ENCODE measurements at places on chromosomes 1 and 21.

- DNase-seq = no peak
Observed at GRCh38 chr21:41675574-41675973, 91.3 kb downstream of the RIPK4 start.

DNA sequence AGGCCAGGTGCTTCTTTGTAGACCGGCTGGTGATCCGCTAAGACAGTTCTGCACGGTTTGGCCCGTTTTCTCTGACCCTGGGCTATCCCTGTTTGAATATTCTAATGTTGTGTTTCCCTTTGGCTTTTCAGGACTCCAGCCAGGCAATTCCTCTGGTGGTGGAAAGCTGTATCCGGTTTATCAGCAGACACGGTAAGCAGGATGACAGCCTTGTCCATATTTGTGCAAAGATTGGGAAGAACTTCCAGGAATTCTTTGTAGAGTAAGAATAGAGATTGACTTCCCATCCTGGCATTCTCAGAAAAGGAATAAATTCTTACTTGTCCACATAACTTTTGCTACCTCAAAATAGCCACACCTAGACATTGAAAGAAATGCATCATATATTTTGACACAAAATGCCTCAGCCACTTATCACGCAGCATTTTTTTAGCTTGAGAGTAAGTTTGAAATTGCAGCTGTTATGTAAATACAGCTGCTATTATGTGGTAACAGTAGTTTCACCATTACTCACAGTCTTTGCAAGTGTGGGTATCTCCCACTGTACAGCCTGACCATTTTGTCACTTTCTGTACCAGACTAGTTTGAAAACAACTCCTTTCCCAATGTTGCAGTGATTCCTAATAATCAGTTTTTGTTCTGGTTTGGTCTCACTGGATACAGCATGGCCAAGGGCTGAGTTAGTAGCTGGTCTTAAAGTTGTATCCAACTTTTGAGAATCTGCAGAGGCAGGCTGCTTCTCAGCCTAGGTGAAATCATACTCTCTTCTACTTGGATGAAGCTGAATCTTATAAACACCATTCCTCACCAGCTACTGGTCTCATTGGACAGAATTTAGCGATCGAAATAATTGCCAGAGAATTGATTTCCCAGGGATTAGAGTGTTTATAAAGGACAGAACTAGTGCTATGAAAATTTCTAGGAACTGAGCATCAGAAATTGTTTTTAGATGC, 40.0 kb upstream of the IKBKE start:
- DNase-seq = no peak

DNA sequence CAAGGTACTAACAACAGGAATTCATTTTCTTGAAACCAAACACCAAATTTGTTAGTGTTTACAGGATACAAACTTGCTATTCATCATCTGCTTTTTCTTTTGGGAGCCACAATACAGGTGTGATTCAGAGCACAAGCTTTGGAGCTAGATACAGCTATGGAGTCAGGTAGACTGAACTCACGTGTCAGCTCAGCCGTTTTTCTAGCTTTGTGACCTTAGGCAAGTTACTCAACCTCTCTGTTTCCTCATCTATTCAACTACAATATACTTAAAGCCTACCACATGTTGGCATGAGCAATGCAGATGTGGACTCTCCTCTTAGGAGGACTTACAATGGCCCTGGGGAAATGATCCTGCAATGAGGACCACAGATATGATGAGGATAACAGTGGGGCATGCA, 6.3 kb downstream of the HTR1D start:
- DNase-seq = no peak

GRCh38 chr1:108504447-108504846, 54.3 kb downstream of the NBPF6 start:
- DNase-seq = no peak

- no peak for DNase-seq
Observed at GRCh38 chr1:91765880-91766443, 120.0 kb downstream of the TGFBR3 start.

DNA sequence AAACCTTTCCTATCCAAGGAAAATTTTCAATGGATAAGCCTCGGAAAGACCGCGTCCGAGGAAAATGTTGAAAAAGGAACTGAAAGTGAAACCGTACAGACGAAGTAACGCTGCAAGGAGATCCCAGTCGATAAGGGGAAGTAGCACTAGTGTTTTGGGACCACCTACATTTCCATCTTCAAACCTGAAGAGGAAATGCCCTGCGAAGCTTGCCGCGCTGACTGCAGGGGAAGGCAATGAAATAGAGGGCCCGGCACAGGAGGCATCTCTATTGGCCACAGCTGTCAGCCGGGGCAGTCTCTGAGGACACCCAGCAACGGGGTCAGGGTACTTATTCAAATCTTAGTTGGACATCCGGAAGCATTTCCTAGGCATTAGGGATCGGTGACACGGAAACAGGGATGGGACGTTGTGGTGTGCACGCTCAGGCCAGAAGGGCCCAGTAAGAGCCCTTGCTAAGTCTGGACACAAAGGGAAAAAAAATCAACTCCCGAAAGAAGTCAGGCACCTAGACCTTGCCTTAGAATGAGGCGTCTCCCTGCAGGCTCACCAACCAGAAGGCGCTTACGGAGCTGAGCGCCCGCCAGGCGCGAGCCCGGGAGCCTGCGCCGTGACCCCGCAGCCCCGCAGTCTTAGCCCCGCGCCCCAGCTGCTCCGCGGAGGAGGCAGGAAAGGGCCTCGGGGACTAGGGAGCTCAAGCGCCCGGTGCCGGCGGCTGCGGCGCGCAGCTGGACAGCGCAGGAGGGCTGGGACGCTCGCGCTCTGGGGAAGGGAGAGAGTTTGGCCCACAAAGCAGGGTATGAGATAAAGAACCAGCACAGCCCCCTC, 655 bp downstream of the USF1 start:
- peak; percentile 81 for DNase-seq

- peak; percentile 76 for DNase-seq
Observed at GRCh38 chr1:225454733-225455132, 26.9 kb upstream of the LBR start.

DNA sequence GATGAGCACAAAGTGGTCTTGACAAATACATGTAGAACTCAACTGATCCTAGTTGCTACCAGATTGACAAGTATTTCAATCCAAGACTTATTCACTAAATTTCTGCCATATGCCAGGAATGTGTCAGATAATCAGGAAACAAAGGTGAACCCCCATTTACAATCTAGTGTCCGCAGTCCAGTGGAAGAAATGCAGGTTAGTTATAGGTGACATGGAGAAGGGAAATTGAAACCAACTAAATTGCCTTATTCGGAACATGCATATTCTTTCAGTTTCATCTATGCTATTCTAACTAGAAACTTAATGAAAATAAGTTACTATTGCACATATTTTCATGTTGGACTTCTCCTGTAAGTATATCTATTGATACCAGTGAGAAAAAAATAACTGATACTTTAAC, 209.4 kb downstream of the COL24A1 start:
- no peak for DNase-seq

DNA sequence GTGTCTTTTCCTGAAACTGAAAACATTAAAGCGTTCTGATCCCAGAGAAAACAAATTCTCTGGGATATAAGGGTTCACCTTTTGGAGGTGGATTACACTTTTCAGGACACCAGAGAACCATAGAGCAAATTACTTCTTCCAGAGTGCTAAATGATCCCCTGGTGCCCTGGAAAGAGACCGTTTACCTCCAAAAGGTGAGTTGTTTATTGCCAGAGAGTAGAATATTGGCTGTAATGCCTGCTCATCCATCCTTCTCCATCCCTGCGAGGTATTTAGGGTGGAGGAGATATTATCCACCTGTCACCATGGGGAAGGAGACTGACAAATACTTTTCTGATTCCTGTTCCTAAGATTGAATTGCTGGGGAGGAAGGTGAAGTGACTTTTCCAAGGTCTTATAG, 30.4 kb downstream of the PBX1 start:
- DNase-seq = no peak

DNA sequence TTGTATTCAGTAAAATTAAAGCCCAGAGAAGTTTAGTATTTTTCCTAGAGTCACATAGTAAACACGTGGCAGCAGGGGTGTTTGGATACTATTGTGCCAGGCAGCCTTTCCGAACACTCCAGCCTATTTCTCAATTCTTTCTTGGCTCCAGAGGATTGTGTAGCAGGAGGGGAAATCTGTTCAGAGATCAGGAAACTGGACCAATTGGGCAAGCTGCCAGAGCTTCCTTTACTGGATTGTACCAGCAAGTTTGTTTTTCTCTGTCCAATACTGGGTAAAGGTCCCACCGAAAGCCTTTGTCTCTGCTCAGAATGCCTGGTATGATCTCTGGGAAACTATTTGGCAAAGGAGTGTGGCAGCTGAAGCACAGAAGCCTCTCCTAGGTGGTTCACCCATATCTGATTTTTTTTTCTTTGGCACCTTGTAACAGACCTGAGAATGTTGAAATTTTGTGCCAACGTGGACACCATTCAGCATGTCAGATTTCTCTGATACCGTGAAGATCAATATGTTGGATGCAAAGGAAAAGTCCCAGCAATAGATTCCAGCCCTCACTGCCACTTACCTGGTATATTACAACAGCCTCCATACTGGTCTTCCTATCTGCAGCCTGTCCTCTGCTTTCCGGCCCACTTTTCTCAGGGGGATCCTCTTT, 126.2 kb downstream of the FGGY start:
- no peak for DNase-seq

DNA sequence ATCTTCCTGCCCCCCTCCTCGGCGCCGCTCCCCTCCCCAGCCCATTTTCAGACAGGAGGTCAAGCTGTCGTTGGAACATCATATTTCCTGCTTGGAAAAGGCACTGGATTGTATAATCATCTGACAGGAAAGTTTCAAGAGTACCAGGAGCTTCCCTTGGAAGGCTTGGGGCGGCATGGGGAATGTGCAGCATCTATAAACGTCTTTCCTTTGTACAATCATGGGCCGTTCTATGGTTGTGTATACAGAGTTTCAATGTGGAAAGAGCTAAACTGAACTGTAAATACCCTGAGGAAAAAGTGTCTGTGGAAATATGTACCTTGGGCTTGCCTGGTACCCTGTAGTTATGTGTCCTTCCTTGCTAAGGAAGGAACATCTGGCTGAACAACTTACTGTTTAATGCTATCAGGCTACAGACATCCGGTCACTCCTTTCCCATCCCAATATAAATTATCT, 368.1 kb upstream of the ADGRL2 start:
- no peak for DNase-seq

DNA sequence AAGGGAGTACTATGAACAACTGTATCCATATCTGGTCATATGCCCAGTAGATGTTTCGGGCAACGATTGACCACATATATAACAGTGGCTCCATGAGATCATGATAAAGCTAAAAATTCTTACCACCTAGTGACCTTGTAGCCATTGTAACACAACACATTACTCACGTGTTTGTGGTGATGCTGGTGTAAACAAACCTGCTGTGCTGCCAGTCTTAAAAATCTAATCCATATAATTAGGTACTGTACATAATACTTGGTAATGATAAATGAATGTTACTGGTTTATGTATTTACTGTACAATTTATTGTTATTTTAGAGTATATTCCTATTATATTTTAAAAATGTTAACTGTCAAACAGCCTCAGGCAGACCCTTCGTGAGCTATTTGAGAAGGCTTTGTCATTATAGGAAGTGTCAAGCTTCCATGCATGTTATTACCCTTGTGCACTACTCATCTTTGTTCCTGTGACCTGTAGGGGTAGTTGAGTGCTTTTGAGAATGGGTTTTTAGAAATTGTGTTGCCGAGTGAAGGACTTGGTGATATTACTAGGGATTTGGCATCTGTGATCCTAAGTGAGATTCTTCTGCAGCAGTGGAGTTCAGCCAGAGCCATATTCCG, 23.6 kb downstream of the DIP2A start:
- DNase-seq = no peak

DNA sequence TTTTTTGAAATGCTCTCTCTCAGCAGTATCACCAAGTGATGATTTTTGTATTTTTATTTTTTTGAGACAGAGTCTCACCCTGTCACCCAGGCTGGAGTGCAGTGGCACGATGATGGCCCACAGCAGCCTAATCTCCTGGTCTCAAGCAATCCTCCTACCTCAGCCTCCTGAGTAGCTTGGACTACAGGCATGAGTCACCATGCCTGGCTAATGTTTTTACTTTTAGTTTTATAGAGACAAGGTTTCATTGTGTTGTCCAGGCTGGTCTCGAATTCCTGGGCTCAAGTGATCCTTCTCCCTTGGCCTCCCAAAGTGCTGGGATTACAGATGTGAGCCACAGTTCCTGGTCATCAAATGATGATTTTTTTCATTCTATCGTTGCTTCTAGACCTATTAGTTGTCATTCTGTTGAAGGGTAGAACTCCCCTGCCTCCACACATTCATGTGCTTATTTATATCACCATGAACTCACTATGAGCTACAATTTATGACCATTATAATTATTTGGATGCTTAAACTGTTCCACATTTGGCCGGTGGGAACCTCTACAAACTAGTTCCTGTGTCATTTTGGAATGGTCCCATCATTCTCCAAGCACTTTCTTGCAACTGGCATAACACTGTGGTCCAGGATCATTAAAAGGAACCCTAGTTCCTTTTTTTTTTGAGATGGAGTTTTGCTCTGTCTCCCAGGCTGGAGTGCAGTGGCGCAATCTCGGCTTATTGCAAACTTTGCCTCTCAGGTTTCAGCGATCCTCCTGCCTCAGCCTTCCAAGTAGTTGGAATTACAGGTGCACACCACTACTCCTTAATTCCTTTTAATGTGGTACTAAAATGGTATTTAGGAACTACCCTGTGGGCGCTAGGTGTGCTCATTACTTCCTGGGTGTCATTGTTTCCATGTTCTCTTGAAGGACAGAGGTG, 20.2 kb upstream of the TOR3A start:
- no peak for DNase-seq

- DNase-seq = no peak
Observed at GRCh38 chr1:6948861-6949260, 163.6 kb downstream of the CAMTA1 start.

DNA sequence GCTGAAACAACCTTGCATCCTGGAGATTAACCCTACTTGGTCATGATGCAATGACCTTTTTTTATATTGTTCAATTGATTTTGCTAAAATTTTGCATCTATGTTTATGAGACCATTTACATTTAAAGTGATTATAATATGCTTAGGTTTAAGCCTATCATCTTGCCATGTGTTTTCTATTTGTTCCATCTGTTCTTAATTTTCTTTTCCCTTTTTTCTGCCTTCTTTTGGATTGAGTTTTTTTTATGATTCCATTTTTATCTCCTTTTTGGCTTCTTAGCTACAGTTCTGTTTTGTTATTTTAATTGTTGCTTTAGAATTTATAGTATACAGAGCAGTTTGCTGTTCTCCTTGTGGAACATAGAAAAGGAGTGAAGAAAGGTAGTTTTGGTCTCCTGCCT, 385.1 kb upstream of the USP24 start:
- no peak for DNase-seq

- DNase-seq = no peak
Observed at GRCh38 chr1:65020774-65021173, 54.4 kb upstream of the JAK1 start.

DNA sequence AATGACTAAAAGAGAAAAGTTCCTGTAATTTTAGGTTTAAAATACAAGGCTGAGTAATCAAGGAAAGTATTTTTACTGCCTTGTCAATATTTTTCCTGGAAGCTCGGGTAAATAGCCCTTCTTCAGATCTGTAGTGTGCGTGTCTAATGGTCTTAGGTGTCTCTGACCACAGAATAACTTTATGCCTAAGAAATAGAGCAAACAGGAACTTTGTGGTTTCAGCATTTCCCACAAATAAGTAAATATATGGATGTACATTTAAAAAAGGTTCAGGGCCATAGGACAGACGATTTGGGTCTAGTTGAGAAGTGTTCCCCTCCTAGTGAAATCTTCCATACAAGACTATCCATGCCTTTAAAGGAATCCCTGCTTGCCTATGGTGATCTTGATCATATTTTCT, 107.0 kb downstream of the ZC3H11B start:
- no peak for DNase-seq

- no peak for DNase-seq
Observed at GRCh38 chr1:24289937-24290595, 29.1 kb upstream of the GRHL3 start.

GRCh38 chr1:235917267-235917811, 50.6 kb upstream of the LYST start:
- peak; percentile 65 for DNase-seq
